T-helper 1 cell (primary cell): ENCODE measurements at places on chromosomes 13 and 19.

- peak; percentile 78 for DNase-seq
These were observed 4.1 kb upstream of the EML2 start for GRCh38 chr19:45643024-45643926.

- no peak for DNase-seq
These were observed at the start of gene KLK14 for GRCh38 chr19:51082611-51083010. KLK14 (minus strand) TSS chr19:51082887; CDS start chr19:51082614, 273 bp downstream.

GRCh38 chr13:47135800-47136503 is 239.1 kb upstream of the HTR2A start:
- no peak for DNase-seq

DNA sequence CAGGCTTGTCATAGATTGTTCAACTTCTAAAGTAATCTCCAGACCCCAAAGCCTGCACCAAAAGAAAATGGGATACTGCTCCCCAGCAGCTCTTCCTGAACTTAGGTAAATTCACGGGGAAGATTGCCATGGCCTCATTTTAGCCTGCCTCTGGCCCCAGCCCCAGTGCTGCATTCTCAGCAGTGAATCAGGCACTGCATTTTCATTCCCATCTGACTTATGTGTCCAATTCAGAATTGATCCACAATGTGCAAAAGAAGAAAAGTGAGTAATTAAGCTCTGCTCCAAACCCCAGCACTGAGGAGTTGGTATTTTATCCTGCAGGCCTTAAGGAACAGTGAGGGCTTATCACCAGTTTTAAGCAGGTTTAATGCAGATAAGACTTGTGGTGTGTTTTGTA is 176.4 kb downstream of the KCTD12 start:
- DNase-seq, result no peak
